Head of caudate nucleus (tissue), 42 donors: ENCODE measurements at places on chromosomes 3 and 15.

- no peak for DNase-seq
These were observed 102.7 kb downstream of the TBC1D5 start for GRCh38 chr3:17639765-17640164.

GRCh38 chr15:25508369-25509002, 69.7 kb upstream of the UBE3A start:
- no peak for DNase-seq

GRCh38 chr15:92494806-92495336, 101.2 kb downstream of the ST8SIA2 start:
- no peak for DNase-seq

- no peak for DNase-seq
These were observed 19.1 kb downstream of the FGD5 start for GRCh38 chr3:14837878-14838258.

- DNase-seq = no peak
These were observed 21.6 kb downstream of the FANCD2 start for GRCh38 chr3:10047876-10048275.

GRCh38 chr3:113736548-113737089, 9.4 kb downstream of the NAA50 start:
- no peak for DNase-seq

DNA sequence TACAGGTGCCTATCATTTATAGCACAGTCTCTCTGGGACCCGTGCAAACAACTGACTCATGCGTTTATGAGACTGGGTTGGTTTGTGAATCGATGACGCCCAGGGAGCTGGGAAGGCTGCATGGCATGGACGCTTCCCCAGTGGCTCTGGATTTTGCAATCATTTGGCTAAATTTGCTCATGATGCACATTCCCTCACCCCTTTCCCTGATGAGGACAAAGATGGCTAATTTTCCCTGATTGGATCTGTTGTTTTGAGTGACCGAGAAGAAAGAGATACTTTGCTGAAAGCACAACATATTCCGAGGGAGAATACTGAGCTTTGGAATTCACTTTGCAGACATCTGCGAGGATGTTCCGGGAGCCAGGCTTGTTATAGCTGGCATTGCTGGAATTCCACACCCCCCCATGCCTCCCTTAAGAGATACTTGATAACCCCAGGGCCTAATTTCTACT, 51.1 kb downstream of the CGNL1 start:
- DNase-seq = no peak

DNA sequence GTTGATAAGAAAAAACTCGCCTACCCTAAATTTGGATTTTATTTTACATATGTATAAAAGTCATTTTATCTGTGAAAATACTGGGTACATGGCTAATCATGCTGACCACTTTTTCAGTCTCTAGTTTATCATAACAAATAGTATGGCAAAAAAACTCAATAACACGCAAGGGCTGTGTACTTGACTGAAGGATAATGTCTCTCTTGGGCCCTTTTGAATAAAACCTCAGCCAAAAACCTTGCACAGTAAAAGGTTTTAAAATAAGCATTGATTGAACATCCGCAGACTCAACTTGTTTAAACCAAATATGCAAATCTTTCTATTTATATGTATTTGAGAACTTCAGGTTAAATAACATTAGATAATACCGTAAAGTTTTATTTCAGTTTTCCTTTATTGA, 285.3 kb downstream of the CADM2 start:
- no peak for DNase-seq
